ENCODE measurements at places on chromosomes 1 and 21.

- DNase-seq = no peak
These were observed 411.8 kb upstream of the DAB1 start for GRCh38 chr1:57835620-57836019.

DNA sequence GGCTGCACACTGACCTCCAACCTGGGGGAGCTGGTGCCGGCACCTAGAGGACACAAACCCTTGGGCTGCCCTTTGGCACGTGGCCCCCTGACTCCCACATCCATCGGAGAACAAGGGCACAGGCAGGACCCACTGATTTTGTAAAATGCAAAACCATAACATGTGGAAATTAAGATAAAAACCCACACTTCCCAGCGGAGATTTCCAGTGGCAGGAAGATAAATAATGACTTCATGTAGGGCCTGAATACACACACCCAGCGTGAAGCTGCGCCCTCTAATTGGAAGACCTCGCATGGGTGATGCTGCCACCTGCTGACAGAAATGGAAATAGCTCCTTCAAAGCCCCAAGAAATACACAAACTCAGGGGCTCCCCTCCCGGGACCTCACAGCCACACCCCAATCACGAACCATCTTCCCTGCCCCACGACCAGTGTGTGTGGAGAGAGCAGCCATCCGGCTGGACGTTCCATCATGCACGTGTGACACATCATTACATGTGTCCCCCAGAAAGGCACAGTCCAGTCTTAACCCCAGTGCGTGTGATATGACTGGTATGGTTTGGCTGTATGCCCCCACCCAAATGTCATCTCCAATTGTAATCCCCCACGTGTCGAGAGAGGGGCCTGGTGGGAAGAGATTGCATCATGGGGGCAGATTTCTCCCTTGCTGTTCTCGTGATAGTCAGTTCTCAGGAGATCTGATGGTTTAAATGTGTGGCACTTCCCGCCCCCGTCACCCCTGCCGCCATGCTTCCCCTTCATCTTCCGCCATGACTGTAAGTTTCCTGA, 5.7 kb upstream of the TPRG1L start:
- DNase-seq = peak; percentile 88

- DNase-seq = no peak
These were observed 3.5 kb upstream of the AADACL4 start for GRCh38 chr1:12640237-12640957.

DNA sequence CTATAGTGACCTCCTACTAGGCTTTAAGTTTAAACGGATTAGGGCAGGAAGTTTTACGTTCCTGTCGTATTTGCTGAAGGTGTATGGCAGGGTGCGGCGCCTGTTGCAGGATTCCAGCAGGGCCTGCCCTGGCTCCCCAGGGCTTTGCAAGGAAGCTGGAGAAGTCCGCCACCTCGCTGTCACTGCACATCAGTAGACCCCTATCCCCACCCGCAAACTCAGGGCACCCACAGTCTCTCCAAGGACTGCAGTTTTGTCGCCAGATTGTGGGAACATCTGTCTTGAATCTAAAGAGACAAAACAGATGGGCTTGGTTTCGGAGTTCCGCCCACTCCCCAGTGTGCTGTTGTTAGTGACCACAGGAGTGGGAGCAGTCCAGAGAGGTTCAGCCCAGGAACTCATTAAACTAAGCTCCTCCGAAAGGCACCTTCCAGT, 110.8 kb downstream of the CDC7 start:
- no peak for DNase-seq

- no peak for DNase-seq
These were observed 52.3 kb downstream of the BACE2 start for GRCh38 chr21:41220208-41220733.

- DNase-seq = no peak
These were observed 7.4 kb downstream of the MED8 start for GRCh38 chr1:43382027-43382779.

DNA sequence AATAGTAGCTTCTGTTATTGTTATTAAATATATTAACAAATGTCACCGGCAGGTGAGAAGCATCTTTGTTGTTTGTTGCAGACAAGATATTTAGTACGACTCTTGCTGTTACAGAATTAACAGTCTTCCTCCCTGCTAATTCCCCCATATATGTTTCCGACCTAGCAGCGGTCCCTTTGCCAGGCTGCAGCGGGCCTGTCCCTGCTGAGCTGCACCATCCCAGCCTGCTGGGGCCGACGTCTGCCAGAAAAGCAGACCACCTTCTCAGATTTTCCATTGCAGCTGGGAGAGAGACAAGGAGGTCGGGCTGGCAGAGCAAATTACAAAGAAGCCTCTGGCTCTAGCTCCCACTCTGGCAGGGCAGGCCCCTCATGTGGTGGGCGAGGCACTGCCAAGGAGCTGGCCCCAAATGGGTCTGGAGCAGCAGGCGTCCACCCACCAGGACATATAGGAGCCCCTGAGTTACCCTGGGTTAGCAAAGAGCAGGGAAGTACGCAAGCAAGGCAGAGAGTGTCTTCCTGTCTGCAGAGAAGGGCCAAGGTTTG, 142.7 kb downstream of the FOXD2 start:
- DNase-seq = no peak

- no peak for DNase-seq
These were observed 480.0 kb downstream of the PTPRU start for GRCh38 chr1:29716306-29716705.

DNA sequence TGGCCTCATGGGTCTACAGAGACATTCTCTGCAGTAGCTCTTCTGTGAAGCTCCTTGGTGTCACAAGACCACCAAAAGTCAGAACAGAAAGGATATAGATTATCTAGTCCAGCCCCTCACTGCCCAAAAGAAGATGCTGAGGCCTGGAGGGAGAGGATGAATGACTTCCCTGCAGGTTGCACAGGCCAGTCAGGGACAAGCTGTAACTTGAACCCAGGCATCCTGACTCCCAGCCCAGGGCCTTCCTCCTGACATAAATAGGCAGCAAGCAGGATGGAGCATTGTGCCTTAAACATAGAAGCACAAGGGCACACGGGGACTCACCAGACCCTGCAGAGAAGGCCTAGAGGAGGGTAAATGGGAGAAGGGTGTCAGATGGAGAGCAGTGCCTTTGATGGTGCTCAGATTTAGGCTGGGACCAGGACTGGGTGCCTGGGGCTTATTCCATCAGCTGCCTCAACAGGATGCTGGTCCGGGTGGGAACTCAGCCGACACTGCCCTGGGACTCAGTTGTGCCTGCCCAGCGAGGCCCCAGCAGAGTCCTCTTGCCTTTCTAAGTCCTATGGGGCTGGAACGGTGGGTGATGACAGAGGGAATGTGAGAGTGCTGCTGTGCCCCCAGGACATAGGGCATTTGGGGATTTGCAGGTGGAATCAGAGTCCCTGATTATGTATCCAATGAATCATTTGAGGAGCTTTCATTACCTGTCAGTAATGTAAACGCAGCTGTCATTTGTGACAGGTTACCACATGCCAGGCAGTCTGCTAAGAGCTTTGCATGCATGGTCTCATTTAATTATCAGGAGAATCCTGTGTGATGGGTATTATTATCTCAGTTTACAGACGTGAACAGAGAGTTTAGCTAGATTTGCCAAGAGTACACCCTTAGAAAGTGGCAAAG, 13.2 kb downstream of the S100A7A start:
- DNase-seq = no peak

All from AG08396 (cell line).